ENCODE measurements at places on chromosomes 3 and 15.

GRCh38 chr3:182500289-182500688, 293.0 kb upstream of the ATP11B start:
- DNase-seq: no peak

- DNase-seq: no peak
These were observed 88.8 kb upstream of the SLC24A5 start for GRCh38 chr15:48031973-48032372.

DNA sequence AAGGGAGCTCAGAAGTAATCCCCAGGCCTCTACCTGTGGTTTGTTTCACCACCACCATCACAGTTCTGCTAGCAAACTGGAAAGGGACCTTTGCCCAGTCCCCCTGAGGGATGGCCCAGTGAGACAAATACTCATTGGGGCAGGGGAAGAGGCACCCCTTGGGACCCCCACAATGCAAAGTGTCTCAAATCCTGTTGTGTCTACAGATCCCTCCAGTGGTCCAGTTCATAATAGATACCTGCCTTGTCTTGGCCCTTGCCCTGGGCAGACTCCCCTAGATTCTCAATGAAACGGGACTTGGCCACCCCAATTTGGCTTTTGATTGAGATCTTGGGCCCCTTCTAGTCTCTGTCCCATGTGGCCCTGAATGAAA, 43.8 kb upstream of the RAB6B start:
- DNase-seq: no peak

DNA sequence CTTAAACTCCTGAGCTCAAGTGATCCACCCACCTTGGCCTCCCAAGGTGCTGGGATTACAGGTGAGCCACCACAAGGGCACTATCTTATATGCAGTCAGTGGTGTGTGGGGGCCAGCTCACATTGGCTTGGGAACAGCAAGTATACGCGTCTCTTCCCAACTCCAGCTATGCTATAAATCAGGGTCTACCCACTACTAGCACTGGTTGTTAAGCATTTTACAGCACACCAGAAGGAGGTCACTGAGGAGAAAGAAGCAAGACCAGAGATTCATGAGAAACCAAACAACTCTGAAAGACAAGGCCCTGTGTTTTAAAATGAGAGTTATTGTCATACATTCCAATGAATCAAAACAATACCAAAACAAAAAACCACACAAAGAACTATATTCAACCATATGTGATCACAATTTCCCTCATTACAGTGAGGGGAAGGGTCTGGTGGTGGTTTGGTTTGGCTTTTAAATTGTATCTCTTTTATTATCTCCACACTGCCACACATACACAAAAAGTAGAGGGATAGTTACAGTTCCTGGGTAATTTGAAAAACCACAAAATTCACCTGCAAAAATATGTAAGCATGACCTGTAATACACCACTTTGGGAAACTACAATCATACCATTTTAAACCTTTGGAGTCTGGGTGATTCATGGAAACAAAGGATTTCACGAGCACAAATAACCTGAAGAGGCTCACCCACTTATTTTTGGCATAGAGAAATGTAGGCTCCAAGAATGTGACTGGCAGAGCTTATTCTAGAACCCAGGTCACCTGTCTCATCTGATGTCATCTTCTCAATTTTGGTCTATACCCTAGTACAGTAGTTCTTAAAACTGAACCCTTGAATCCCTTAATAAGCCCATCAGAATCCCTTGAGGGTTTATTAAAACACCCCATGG, 5.2 kb downstream of the MAGI1 start:
- no peak for DNase-seq

DNA sequence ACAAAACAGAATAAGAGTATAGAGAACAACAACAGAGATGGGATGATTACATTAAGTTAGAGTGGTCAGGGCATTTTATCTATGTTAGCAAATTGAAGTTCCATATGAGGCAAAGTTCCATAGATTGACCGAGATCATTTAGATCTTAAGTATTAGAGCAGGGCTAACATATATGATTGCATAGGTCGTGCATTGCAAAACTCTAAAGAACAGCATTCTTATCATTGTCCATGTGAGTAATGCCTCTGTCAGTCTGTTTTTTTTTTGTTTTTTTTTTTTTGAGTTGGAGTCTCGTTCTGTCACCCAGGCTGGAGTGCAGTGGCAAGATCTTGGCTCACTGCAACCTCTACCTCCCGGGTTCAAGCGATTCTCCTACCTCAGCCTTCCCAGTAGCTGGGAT, 341.7 kb upstream of the KCNH8 start:
- DNase-seq: no peak

DNA sequence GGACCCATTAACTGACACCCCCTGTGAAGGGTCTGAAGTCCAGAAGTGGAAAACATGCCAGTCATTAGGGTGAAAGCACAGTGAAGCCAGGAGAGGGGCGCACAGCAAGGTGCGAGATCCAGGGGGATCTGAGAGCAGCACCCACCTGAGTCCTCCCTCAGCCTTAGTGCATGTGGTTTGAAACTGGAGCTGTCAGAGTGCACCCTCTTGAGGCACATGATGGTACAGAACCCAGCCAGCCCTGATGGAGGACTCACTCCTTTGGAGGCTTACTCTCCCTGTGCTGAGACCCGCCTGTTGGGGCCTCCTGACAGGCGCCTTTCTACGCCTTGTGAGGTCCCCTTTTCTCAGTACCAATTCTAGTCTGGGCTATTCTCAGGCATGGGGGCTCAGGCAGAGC, 77.8 kb downstream of the IL20RB start:
- DNase-seq: no peak

- no peak for DNase-seq
These were observed 4.3 kb downstream of the PTH1R start for GRCh38 chr3:46881596-46882376.

DNA sequence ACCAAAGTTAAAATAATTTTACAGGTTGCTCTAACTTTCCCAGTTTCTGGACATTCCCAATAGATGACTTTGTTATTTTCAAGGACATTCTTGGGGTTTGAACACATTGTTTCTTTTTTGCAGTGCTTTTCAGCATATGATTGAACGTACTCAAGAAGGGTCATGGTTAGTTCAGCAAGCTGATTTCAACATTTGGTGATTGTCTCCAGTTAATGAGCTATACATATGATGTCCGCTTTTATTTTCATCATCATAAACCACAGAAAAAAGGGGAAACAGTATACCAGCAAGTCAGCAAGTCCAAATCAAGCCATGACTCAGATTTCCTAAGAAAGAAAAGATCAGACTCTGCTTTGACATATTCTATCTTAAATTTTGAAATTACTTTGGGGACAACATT, 69.4 kb downstream of the B3GALNT1 start:
- DNase-seq: no peak

GRCh38 chr3:173397161-173398110, at the start of gene NLGN1:
Gene NLGN1, plus strand, starts transcription at chr3:173397744.
- no peak for DNase-seq

- DNase-seq: no peak
These were observed 41.0 kb upstream of the MANF start for GRCh38 chr3:51343918-51344687.

DNA sequence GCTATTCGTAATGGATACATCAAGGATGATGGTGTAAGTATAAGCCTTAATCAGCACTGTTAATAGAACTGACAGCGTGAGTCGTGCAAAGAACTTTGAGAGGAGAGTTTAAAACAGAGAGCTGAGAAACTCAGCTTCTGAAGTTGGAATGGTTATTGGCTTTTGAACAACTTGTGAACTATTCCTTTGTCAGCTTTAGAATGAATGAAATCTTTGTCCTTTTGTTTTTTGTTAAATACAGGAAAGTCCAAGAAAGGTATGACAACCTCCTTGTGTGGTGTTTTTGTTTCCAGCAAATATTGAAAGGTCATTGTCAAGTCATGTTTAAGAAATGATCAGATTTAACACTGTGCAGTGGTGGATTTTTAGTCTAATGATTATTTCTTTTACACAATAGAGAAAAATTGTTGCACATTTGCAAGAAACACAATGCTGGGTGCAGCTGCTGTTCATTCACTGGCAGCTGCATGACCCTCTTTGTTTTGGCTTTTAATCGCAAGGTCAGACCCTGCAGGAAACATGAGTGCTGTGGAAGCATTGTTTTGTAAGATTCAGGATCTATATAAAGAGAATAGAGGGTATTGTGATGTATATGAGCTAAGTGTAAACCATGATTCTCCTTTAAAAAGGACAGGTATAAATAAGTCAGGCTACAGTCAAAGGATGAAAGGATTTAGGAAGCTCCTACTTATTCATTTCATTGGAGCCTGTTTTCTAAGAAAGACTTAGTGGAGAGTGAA, 21.7 kb upstream of the ABHD10 start:
- no peak for DNase-seq

DNA sequence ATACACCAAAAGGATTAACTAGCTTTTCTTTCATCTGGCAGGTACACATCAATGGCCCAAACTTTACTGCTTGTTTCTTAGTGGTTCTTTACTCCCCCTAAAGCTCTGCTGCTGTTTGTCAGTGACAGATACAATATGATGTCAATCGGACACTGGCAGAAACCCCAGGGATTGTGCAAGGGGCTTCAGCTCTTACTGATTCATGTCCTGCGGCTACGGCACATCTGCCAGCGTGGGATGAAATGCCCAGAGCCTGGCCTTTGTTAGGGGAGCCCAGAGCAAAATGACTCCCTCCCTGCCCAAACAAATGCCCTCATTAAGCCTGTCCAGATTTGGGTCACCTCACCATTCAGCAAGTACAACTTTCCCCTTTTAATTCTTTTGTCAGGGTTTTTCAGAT, 28.3 kb downstream of the SRP14 start:
- no peak for DNase-seq

DNA sequence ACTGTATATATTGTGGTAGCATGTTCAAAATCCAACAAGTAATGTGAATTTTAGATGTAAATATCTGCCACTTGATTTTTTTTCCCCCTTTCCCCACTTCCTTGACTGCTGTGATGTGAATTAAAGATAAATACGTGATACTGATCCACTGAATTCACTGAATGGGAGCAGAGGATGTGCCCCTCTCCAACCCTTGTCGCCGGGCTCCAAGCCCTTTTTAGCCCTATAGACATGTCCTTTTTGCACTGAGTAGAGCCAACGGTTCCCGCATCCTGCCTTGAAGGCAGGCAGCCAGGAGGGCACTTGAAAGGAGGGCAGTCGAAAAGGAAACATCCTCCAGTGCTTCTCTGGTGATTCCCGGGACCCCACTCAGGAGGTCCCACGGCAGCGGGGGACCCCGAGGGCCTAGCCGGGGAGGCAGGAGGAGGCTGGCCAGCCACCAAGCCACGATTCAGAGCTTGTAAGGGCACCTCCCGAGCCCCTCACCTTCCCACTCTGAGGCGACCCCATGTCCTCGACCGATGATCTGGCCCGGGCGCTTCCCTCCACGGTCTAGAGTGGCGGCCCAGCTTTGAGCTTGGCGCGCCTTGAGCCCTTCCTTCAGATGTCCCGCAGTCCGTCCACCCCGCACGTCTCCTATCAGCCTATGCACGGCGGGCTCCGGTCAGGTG, 901 bp upstream of the MANF start:
- no peak for DNase-seq

DNA sequence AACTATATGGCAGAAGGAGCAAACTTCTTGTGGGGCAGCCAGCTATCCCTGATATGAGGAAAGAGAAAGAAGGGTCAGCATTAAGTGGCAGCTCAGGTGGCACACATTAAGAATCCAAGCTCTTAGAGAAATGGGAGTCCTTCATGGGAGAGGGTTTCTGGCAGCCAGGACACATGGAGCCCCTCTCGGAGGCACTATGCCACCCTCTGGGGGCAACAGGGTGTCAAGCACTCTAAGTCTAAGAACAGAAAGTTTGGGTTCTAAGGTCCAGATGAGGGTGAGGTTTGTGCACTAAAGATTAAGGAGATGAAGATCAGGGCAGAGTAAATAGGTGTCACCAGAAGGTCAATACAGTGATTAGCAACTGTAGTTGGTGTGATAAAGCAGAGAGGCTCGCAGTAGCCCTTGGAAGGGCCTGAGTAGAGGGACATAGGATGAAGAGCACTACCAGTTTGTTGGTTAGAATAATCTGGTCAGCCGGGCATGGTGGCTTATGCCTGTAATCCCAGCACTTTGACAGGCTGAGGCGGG, 89.3 kb downstream of the ST6GAL1 start:
- DNase-seq: no peak
